Daoy (cell line): ENCODE measurements at places on chromosomes 3 and 15.
A peak's percentile ranks its signal among the peaks of the same experiment; 100 is the strongest.

DNA sequence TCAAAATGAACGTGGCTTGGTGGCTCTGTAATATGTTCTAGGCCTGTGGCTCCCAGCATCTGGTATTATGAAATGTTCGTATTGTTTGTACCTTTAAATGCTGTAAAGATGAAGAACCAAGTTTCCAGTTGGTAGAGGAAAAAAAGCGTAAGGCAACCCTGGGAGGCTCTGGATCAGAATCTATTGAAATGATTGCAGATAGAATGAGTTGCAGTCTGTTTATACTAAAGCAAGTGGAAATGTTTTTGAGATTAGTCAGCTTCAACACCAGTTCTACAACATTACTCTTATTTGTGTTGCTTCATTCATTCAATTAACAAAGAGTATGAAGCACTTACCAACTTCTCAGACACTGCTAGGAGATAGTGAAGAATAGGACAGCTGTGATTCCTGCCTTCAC is 5.3 kb downstream of the ARL6IP5 start:
- DNase-seq = no peak

GRCh38 chr3:73576999-73577461 is 47.7 kb downstream of the PDZRN3 start:
- no peak for DNase-seq

DNA sequence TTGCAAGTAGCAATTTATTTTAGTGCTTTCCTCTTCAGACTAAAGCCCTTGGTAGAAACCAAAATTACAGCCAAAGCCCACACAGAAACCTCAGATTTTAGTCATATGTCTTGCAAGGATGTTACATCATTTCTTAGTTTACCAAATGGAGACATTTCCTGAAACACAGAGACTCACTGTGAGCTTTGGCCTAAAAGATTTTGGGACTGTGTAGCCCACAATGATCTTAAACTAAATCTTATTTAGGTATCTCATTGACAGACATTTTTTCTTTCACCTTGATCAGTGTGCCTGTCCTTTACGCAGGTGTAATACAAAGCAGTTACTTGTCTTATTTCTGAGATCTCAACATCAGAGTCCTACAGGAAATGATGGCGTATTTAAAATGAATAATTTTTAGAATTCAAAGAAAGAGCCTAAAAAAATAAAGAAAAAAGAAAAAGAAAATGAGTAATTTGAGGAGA is 27.8 kb upstream of the AP4E1 start:
- peak; percentile 28 for DNase-seq

- DNase-seq = no peak
Observed at GRCh38 chr3:45127130-45127822, 18.9 kb downstream of the CDCP1 start.

DNA sequence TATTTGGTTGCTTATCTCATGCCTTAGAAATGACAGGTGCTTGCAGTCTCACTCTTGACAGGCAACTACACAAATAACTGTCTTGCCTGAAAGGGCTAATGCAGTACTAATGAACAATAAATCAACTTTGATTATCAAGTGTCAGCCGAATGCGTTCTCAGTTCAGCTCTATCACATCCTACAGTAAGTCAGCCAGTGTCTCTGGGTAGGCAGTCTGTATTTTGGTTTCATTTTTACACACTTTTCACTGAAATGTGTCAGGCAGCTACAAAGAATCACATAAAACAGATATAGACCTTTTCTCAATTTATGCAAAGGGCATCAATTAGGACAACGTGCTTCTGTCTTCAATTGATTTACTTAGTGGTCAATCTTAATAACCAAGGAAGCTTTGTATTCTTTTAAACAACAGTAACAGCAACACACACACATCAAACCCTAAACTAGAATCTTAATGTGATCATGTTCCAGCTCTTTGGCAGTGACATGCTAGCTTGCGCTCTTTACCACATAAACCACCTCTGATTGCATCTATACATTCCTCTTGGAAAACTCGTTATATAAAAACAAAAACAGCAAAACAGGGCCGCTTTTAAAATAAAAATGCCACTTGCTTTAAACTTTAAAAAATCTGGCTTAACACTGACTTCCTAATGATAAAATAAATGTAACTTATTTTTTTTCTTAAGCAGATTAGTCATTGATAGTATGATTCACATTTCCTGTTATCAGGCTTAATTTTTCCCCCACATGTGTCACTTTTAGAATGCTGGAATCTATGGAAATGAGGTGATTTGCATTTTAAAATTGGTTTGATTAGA is 520.4 kb downstream of the FOXP1 start:
- no peak for DNase-seq

- DNase-seq = no peak
Observed at GRCh38 chr3:178966299-178967176, 105.1 kb downstream of the ZMAT3 start.

DNA sequence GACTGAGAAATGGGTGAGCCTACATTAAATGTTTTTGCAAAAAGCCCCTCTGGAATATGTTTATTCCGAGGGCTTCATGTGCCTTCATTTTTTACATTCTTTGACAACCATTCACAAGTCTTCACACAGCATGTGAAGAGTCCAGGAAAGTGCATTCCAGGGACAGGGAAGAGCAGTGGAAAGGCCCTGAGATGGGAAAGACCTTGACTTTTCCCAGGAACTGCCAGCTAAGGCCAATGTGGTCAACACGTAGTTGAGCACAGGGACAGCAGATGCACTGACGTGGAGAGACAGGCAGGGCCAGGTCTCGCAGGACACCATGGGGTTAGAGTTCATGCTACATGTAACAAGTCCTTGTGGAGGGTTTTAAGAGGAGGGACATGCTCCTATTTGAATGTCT is 21.7 kb downstream of the SSR3 start:
- no peak for DNase-seq
